ENCODE measurements at places on chromosomes 16 and 17.

GRCh38 chr17:32970281-32970680 is 21.4 kb upstream of the SPACA3 start:
- no peak for DNase-seq

- peak; percentile 41 for DNase-seq
Measured at GRCh38 chr16:53503991-53504663, 1.1 kb upstream of the AKTIP start.

- no peak for DNase-seq
Measured at GRCh38 chr17:78868391-78868790, 27.8 kb upstream of the USP36 start.

GRCh38 chr16:58409316-58409973 is 17.2 kb downstream of the GINS3 start:
- peak; percentile 79 for DNase-seq

GRCh38 chr16:59913666-59914065 is 1179.5 kb upstream of the GOT2 start:
- no peak for DNase-seq

DNA sequence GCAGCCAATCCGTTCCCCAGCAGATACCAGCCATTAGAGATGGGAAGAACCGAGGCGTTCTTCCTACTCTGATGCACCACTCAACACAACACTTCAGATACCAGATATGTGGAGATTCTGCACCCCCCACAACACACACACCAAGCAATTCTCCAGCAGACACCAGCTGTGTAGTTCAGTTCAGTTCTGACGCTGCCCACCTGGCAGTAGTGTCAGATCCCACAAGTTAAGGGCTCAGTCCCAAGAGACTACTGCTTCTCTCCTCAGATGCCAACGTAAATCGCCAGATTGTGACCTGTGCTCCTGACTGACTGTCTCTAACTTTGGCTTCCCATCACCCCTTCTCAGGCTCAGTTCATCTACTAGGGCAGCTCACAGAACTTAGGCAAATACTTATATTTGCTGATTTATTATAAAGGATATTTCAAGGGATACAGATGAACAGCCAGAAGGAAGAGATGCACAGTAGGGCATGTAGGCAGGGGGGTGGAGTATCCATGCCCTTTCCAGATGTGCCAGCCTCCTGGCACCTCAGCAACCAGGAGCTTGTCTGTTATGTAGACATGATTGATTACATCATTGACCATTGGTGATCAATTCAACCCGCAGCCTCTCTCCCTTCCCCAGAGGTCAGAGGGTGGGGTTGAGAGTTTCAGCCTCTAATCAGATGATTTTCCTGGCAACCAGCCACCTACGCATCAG is 110.6 kb downstream of the PRKCA start:
- DNase-seq: no peak

- DNase-seq: no peak
Measured at GRCh38 chr17:1221209-1221608, 41.4 kb upstream of the ABR start.

GRCh38 chr16:13435415-13435814 is 484.5 kb upstream of the ERCC4 start:
- DNase-seq: no peak

- no peak for DNase-seq
Measured at GRCh38 chr17:68511254-68511670, 968 bp upstream of the PRKAR1A start.

DNA sequence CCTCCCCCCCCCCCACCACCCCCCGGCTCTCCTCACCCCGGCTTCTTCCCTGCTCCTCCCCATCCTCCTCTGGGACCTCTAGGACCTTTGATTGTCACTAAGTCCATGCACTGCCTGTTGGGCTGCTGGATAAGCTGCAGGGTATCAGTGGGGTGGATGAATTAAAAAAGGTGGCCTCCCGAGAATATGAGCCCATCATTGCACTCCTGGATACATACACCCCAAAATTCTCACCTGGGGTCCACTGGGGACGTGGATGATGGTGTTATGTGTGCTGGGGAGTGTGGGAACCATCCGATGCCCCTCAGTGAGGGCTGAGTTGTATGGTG is 88.8 kb downstream of the IRF8 start:
- DNase-seq: no peak

All from retinal pigment epithelial cell (primary cell).